Activated naive CD8-positive, alpha-beta T cell treated with anti-CD3 and anti-CD28 coated beads, Interleukin-2, amount 10 ng/mL, durations not matched to agents 7 days and 5 days (primary cell): ENCODE measurements at places on chromosomes 11 and 22.

DNA sequence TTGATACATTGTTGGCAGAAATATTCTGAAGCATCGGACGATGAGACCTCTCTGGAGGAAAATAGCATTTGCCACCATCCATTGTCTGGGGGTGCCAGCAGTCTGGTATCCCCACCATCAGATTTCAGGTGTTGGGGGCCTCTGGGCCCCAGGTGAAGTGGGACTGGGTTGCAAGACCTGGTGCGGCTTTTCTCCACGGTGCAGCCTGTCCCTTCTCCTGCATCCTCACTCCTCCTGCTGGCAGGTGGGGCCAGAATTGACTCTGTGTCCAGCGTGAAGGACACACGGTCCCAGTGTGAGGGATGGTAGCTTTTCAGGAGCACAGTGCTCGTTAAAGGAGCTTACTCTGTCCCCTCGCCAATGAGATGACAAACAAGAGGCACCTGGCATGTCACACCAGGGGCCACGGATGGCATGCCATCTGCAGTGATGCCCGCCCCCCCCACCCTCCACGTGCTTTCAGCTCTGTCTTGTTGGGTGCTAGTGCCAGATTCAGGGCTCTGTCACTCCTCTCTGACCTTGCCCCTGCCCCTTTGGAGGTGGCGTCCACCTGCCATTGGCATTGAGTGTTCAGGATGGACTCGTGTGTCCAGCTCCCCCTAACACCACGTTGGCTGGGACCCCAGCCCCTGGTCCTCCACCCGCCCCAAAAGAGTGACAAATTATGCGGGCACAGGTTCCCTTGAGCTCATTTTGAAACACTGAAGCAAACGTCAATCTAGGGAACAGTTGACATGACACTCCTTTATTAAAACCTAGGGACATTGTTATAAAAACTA, 62.4 kb downstream of the PARVG start:
- peak; percentile 5 for DNase-seq

- no peak for DNase-seq
These were observed 53.2 kb downstream of the PIK3C2A start for GRCh38 chr11:17154409-17155159.

GRCh38 chr11:6615882-6616585, 3.2 kb downstream of the TPP1 start:
- no peak for DNase-seq

- no peak for DNase-seq
These were observed 493.5 kb upstream of the B3GAT1 start for GRCh38 chr11:134905517-134905916.

DNA sequence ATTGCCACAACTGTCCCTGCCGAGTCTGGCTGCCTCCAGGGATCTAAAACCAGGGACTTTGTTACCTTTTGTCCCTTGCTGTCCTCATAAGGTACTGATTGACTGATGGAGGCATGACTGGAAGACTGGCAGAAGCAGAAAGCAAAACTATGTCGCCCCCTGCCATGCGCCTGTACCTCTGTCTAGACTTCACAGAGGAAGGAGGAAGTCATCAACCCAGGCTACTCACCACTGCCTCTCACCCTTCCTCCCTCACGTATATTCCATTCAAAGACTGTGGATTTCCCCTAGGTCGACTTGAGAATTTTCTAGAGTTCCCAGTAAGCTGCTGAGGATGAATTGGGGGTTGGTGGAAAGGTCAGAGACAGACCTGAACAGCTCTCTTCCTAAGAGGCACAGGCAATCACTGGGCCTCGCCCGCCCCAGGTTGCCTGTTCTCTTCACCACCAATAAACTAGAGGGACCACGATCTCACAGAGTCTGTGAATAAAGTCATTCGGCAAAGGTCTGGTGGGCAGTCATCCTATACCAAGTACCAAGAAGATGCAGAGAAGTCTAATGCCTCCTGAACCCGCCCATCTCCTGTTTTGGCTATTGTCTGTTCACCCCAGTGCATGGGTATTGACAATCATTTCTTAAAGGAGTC, 27.5 kb upstream of the CHST1 start:
- DNase-seq: no peak

- DNase-seq: no peak
These were observed 22.8 kb upstream of the SCGB1A1 start for GRCh38 chr11:62395885-62396551.

GRCh38 chr11:132240374-132240773, 870.0 kb downstream of the NTM start:
- DNase-seq: no peak

DNA sequence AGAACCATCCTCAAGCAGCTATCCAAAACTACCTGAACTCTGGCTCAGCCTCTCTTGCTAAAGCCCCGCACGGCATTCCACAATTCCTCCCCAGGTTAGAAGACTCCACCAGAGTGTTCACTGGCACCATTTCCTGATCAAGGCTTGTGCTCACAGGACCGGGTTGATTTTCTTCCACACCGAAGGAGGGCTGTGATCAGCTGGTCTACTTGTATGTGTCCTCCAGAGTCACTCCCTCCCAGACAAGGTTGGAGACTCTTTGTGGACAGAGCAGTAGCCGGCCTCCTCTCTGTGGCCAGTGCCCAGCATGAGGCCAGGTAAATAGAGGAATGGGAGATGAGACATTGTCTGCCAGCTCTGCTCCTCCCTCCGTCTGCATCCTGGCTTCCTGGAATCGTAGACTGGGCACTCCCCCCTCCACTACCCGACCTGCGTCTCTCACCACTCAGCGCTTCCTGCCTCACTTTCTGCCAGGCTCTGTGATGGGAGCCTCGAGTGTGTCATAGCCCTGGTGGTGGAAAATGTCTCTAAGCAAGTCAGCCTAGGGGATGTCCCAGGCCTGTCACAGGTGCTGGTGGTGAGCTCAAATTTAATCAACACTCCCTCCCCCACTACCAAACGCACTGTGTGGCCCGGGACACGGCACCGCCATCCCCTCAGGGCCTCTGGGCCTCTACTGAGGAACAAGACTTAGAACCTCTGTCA, 12.5 kb upstream of the TMPRSS6 start:
- DNase-seq: peak; percentile 82

DNA sequence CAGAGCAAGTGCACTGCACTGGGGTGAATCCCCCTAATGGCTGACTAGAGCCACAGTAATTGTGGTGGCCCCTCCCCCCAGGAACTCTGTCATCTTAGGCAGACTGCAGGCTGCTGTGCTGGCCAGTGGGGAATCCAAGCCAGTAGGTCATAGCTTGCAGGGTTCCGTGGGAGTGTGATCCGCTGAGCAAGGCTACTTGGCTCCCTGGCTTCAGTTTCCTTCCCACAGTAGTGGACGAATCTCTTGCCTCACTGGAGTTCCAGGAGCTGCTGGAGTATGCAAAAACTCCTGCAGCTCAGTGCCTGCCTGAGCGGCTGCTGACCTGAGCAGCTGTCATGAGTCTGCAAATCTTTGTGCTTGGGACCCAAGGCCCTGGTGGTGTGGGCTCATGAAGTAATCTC, 13.2 kb downstream of the OOSP3 start:
- no peak for DNase-seq

DNA sequence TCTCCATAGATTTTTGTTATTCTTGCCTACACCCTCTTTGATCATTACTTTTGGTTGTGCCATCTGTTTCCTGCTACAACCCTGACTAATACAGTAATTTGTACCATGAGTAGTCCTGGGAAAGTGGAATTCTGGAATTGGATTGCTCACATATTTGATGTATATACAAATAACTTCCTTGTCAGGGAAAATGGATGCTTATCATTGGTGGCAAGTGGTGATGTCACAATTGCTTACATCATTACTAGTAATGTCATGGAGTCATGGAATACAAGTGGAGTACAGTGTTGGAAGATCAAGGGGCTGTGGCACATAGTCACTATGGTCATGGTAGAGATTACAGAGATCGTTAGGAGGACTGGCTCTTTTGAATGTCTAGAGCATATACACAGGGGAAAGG, 24.4 kb downstream of the AASDHPPT start:
- no peak for DNase-seq

DNA sequence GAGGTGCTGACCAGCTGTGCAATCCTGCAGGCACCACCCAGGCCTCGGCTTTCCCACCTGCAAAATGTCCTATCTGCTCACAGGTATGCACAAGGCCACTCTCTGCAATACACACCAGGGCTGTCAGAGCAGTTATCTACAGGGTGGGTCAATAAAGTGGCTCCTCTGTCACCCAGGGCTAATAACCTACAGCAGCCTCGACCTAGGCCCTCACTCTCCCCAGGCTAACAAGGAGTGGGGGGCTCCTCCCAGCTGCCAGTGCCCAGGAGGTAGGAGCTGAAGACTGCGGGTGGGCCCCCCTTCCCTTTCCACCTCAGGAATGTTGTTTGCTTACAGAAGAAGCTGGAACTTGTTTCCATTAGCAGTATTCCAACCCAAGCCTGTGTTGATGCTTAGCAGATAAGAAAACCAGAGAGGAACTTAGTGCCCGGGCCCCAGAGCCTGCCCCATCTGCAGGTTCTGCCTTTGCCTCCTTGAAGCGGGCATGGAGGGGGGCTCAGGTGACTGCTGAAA, 26.8 kb downstream of the MYH9 start:
- no peak for DNase-seq

DNA sequence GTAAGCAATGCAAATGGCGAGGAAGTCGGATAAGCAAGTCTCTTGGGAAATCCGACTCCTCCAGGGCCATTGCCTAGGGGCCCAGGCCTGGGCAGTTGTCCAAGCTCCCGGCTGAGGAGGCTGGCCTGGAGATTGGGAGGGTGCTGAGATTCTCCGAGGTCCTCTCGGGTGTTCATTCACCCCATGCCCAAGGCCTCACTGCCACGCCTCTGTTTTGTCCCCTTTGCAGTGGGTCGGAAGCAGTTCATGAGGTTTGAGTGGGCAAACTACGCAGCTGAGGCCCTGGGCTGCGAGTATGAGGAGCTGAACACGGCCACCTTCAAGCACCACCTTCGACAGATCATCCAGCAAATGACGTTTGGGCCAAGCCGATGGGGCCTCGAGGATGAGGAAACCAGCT, 81.3 kb downstream of the MYO18B start:
- no peak for DNase-seq

- DNase-seq: no peak
These were observed 112.4 kb downstream of the LDLRAD3 start for GRCh38 chr11:36056160-36056751.

GRCh38 chr11:74102321-74102720, 68.5 kb downstream of the C2CD3 start:
- no peak for DNase-seq

DNA sequence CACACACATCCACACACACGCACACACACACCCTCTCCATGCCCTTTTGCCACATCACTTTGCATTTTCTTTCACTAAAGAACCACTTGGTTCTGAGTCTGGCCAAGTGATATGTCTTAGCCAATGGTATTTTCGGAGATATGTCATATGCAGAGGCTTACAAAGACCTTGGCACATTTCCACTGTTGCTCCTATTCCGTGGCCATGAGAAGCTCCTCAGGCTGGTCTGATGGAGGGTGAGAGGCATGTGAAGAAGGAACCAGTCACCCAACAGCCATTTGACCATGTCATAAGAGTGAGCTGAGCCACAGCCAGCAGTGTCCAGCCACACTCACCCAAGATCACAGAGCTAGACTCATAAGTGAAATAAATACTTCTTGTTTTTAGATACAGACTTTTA, 212.6 kb upstream of the NAV2 start:
- DNase-seq: no peak

GRCh38 chr22:19169947-19170318, 8.6 kb downstream of the SLC25A1 start:
- no peak for DNase-seq

GRCh38 chr22:22554587-22555284, 4.3 kb downstream of the PRAME start:
- DNase-seq: no peak

GRCh38 chr11:106082096-106082495, 4.6 kb downstream of the AASDHPPT start:
- DNase-seq: no peak

GRCh38 chr11:64842851-64843685, 1.4 kb downstream of the CDC42BPG start:
- DNase-seq: no peak

DNA sequence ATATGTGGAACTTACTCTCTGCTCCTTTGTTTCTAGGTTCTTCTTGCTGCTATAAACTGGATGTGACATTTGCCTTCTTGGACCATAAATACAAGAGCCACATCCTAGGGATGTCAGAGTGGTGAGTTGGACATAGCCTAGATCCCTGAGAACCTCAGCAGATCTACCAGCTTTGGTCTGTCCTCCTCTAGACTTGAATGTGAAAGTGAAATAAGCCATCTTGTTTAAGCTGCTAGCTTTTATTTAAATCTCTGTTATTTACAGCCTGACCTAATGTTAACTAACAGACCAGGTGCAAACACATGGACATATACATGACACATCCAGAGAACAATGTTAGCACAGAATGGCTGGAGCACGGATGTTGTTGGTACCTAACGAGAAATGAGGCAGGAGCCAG, 36.0 kb downstream of the SLN start:
- DNase-seq: no peak

- DNase-seq: no peak
These were observed 14.4 kb upstream of the CHST1 start for GRCh38 chr11:45679806-45680205.

DNA sequence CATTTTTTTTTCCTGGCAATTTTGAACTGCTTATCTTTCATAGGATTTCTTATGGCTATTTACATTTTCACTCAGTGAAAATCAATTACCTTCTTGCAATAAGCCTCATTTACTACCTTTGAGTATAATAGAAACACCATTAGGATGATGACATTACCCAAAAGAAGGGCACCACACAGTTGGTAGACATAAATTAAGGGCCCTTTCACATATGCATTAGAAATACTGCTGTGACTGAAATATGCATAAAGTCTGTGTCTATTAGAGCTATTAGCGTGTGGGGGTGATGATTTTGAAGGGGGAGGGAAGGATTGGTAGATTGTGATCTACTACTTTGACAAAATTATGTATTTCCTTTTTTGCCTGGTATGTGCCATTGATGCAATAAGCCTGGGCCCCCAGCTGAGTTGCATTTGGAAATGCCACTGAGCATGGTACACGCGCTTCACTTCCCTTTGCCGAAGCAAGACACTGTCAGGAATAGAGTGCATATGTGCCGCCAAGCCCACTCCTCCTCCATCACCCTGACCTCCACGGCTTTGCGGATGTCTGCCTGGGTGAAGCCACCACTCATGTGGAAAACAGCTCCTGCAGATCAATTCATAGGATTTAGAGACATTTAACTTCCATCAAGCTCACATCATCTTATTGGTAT, 339.3 kb downstream of the DCDC1 start:
- DNase-seq: no peak

DNA sequence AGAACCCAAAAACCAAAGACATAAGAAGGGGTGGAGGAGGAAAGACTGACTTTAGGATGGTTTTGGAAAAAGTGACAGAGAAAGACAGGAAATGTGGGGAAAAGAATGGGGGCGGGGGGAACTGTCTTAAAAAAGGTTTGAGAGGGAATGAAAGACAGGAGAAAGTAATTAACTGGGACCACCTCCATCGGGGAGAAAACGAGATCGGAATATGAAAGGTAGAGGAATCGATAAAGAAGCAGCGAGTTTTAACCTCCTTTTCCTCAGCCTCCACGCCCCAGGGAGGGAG, 524 bp downstream of the MTMR2 start:
- no peak for DNase-seq

GRCh38 chr22:43014316-43014868, 557 bp downstream of the PACSIN2 start:
- no peak for DNase-seq

- DNase-seq: no peak
These were observed 48.7 kb upstream of the ZBED5 start for GRCh38 chr11:10906521-10906920.

- no peak for DNase-seq
These were observed 11.7 kb upstream of the SLC43A3 start for GRCh38 chr11:57438345-57439285.
